ENCODE measurements at places on chromosomes 13 and 19.

DNA sequence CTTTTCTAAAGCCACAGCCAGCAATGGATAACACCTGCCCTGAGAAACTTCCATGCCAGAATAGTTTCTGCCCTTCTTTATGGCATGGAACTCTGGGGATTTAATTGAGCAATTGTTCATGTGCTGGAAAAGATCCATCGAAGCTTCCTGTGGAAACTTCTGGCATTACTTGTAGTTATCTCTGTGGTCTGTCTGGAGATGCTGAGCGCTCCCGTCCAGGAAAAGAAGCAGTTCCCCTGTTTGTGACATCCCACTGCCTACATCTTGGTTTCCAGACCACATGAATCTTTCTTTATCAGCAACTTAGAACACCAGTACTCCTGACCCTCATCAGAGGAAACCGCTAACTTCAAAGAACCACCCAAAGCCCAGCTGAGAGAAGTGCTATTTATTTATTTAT, 24.6 kb downstream of the FLT1 start:
- no peak for DNase-seq

DNA sequence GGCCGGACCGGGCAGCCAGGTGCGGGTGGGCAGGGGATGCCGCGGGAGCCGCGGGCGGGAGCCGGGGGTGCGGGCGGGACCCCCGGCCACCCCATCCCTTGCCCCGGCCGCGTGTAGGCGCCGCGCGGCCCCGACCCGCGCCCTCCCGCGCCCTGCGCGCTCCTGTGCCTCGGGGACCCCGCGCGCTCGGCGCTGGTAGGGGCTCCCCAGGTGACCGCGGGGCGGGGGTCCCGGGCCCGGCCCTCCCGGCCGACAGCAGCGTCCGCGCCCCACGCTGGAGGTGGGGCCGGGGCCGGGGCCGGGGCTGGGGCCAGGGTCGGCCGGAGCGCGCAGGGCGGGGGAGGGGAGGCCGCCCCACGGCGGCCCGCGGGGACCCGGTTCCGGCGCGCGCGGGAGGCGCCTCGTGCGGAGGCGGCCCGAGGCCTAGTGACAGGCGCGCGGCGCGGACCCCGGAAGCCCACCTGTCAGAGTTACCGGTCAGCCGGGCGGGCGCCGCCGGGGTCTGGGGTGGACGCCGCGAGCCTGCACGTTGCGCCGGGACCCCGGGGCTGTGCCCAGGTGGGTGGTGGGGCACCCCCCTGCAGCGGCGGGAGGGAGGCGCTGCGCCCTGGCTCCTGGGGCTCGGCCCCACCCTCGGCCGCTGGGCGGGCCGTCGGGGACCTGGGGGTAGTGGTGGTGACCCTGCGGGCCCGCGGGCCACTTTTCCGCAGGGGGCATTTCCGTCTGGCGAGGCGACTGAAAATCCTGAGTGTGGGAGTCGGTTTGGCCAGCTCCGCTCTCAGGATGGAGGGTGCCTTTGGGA, 518 bp downstream of the TFDP1 start:
- no peak for DNase-seq

GRCh38 chr19:31018936-31019335, 330.3 kb downstream of the TSHZ3 start:
- no peak for DNase-seq

- no peak for DNase-seq
These were observed 933 bp downstream of the TFPT start for GRCh38 chr19:54114340-54115108.

DNA sequence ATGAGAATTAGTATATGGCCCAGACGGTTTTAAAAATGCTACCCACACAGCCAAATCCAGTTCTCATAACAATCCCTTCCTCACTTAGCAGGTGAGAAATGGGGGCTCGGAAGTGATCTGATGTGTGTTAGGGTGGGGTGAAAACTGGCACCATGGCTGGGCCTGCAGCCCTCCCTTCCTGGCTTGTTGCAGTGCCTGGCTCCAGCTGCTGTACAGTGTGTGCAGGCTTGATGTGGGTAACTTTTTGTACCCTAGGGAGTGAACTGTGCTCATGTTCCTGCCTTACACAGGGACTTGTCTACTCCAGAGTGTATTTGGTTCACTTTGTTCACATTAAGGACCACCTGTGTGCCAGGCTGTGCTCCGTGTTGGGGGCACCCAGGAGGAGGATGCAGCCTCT, 177.2 kb downstream of the LMO7 start:
- no peak for DNase-seq

- no peak for DNase-seq
These were observed 2.8 kb upstream of the FBXO17 start for GRCh38 chr19:38978326-38978689.

DNA sequence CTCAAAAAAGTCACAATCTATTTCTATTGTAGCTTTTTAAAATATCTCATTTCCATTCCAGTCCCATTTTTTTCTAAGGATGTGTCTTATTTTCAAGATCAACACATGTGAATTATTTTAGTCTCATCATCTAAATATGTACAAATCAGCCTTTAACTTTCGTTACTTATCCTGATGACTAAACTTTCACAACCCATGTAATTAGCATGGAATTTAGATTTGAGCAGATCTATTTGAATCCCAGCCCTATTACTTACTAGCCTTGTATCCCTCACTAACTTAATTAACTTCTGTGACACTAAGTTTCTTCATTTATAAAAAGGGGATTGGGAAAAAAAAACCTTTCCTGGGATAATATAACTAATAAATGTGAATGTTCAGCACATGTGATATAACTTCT, 81.1 kb downstream of the UFM1 start:
- no peak for DNase-seq

- DNase-seq, result no peak
These were observed 67.3 kb upstream of the SLC10A2 start for GRCh38 chr13:103133556-103133955.

DNA sequence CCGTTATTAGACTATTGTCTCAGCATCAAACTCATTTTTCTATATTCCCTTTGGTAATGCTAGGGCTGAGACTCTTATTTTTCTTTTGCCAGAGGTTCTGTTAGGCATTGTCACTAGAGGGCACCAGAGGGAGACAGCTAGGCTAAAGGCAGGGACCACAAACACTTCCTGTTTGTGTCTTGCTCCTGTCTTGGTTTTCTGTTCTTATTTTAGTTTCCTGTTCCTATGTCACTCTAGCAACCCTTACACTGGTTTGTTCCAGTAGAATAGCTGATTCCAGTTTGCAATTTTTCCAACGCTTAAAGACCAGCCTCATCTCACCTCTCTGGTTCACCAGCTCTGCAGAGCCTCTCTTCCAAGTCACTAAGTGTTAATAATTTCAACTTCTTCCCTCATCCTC, 772.0 kb downstream of the DIAPH3 start:
- peak; percentile 23 for DNase-seq

- DNase-seq, result peak; percentile 24
These were observed 47.4 kb downstream of the SMAD9 start for GRCh38 chr13:36872621-36873020.

DNA sequence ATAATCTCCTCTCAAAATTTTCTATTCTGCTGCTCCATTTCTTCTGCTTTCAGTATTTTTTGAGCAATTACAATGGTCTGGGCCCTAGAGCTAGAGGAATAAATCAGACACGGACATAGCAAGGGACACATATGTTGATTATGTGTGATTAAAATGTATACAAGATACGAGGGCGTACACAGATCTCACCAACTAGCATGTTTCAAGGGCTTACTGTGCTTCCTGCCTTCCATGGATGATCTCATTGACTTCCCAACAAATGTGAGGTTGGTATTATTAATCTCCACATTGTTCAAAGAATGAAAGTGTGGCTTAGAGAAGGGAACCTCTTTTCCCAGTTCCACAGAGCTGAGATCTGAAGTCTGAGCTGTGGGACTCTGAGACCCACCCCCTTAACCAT, 9.1 kb downstream of the PLD3 start:
- DNase-seq, result no peak

DNA sequence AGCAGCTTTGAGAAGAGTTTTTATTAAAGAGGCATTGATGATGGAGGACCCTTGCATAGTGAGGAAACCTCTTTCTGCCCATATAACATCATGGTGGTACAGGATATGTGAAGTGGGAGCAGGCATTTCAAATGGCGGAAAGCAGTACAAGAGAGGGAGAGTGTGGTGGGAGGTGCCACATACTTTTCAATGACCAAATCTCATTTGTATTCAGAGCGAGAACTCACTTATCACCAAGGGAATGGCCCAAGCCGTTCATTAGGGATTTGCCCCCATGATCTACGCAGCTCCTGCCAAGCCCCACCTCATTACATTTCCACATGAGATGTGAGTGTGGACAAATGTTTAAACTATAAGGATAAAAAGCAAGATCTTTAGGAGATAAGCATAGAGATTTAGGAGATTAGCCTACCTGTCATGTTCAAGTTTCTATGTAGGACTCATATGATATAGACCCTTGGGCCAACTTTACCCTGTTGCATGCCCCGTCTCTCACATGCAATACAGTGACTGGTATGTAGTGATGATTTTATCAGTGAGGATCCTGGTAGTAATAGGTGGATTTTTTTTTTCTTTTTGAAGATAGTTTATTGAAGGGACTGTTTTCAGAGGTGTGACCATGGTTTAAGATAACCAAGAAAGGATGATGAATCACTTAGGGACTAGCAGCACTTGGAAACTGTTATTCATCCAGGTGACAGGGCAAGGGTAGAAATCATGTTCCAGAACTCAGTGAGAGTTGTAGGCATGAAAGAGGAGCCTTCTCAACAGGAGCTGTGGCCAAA, 38.3 kb downstream of the DNAJC15 start:
- no peak for DNase-seq

DNA sequence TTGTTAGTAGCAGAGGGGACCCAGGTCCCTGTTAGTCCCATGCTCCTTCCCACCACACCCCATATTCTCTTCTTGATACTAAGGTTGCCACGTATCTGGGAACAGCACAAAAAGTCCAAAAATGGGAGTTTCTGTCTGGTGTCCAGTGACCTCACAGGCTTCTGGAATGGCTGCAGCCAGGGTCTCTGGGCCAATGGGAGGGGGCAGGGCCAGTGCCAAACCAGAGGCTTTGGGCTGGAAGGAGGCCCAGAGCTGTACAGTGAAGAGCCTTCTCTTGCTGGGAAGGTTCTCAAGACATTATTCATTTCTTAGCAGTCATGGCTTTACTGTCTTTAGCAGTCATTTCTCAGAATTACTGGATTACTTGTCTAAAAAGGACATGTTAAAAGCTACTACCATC, 119.2 kb downstream of the FRY start:
- DNase-seq, result no peak

DNA sequence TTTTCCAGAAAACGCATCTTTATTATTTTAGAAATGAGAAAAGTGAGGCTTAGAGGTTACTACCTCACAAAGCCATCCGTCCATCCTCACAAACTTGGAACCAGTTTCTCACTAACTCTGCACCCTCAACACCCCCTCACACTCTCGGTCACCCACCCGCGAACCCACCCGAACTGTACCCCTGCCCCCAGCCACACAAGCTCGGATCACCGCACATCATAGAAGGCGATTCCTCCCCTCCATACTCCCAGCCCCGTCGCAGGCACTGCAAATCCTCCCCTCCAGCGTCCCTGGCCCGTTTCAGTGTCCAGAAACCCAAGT, 238 bp downstream of the ZNF260 start:
- DNase-seq, result no peak

DNA sequence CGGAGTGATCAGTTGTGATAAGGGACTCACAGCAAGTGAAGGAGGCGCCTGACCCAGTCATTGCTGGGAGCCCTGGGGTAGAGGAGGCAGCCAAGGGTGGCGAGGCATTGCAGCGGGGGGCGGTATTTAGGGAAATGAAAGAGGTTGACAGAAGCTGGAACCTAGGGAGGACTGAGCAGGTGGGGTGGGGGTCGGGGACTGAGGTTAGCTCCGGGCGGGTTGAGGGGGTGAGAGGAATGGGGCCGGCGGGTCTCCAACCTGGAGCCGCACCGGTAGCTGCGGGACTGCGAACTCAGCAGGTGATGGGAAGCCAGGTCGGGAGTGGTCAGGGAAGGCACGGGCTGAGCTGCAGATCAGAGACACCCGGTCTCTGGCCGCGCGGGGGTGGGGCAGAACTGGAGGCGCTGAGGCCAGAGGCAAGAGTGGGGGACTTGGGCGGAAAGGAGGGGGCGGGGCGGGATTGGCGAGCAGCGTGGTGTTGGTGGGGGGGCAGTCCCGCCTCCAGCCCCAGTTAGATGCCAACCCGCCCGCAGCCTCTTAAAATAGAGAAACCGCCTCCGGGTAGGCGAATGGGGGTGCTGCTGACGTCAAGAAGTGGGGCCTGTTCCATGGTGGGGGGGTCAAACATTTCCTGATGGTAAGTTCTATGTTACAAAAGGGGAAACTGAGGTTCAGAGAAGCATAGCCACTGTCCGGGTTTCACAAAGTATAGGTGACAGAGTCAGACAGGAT, 1.5 kb downstream of the MAST3 start:
- DNase-seq, result no peak

DNA sequence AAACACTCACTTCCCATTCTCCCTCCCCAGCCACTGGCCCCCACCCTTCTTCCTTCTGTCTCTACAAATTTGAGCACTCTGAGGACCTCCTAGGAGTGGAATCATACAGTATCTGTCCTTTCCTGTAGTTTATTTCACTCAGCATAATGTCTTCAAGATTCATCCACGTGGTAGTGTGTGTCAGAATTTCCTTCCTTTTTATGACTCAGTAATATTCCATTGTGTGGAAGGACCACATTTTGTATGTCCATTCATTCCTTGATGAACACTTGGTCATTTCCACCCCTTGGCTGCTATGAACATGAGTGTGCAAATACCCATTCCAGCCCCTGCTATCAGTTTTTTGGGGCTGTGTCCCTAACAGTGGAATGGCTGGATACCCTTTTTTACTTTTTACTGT, 9.8 kb downstream of the KLF2 start:
- DNase-seq, result no peak

- peak; percentile 12 for DNase-seq
These were observed 77.9 kb downstream of the ZNF536 start for GRCh38 chr19:30450100-30450499.

GRCh38 chr19:47730521-47730889, 14.8 kb upstream of the NOP53 start:
- no peak for DNase-seq
